ENCODE measurements at places on chromosomes 2 and 18.

DNA sequence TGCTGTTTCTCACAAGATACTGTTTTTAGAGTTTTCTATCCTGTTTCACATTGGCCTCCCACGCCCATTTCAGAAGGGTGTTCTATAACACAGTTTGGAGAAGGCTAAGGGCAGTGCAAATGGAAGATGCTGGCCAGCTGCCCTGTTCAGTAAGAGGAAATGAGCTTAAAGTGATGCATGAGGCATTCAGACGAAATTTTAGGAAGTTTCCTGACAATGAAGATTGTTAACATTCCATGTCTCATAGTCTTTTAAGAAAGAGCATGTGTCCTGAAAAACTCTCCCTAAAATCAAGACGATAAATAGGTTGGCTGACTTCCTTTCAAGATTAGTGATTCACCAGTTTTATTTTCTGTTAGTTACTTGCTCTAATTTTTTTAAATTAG lies 484.2 kb upstream of the NRP2 start:
- DNase-seq = no peak

DNA sequence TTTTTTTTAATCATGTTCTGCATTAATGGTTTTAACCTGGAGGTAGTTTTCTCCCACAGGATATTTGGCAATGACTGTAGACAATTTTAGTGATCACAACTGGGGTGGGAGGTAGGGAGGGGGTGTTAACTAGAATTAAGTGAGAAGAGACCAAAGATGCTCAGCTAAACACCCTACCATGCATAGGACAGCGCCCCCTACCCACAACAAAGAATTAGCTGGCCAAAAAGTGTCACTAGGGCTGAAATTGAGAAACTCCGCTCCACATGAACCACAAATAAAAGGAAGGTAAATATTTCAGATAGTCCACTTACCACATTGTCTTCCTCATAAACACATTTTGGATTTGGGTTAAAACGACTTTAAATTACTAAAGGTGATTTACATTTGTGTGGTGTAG lies 942.6 kb downstream of the SUCLG1 start:
- DNase-seq = no peak

DNA sequence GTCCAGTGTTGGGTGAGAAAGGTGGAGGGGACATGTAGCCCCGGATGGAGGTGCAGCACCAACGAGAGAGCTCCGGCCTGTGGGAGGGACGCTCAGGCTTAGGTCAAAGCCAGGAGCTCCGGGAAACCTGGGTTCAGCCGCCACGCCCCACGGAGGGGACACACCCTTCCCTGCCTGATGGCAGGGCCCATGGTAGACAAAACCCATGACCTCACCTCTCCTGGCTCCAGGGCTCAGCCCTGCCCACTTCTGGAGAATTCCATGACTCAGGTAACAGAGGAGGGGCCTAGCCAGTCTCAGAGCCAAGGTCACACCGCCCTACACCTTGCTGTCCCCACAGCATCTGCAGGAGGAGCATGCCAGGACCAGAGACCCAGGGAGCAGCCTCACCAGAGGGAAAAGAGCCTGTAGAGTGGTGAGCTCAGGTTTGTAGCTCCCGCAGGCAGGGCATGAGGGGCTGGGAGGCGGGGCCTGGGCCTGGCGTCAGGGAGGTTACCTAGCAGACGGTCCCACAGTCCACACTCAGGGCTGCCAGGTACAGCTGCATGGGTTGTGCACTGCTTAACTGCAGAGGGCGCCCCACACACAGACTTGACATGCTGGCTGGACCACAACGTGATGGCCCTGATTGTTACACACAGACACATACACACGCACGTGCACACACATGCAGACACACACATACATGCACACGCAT lies 70.8 kb upstream of the SMAD7 start:
- peak; percentile 35 for DNase-seq

DNA sequence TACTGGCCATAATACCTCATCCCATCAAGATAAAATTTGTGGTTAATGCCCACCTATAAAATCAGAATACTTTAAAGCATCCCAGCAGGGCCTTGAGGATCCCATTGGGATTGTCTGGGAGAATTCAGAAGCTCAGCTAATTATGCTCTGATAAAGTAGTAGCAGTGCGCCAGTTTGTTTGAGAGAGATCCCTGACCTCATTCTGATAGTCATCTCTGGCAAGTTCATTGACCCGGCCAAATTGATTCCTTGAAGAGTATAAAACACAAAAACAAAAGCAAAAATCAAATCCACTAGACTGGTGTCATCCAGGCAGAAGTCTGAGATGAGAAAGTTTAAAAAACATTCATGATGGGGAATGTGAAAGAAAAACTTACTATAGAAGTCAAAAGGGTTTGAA lies 14.1 kb downstream of the ABCG5 start:
- no peak for DNase-seq

- DNase-seq = no peak
Measured at GRCh38 chr2:176473177-176473576, 203.9 kb downstream of the MTX2 start.

- DNase-seq = no peak
Measured at GRCh38 chr2:170250584-170250983, 72.6 kb downstream of the MYO3B start.

- no peak for DNase-seq
Measured at GRCh38 chr2:201842131-201842860, 36.0 kb downstream of the CDK15 start.

- DNase-seq = no peak
Measured at GRCh38 chr2:45134726-45135125, 125.5 kb upstream of the SIX2 start.

GRCh38 chr2:120108749-120109148 lies 95.9 kb downstream of the EPB41L5 start:
- no peak for DNase-seq

DNA sequence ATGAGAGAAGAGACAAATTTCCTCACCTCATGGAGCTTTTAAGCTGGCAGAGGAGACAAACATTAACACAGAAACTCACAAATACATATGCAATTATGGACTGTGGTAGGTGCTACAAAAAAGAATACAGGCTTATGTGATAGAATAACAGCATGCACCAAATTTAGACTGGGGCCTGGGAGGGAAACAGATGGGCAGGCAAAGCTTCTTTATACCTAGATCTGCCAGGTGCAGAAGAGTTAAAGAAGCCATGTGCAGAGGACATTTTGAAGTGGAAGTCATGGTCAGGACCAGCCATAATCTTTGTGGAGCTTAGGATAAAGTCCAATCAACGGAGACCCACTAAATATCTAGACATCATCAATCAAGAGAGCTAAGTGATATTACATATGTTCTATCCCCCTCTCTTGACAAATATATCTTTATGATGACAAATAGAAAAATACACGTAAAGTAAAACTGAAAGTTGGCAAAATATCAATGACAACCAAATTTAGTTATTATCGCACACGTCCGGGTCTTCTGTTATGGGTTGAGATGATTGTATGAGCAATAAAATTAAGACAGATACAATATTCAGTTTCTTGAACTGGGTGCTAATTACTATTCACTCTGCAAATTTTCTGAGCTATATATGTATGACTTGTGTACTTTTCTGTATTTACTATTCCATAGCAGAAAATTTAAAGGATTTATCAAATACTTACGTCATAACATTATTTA lies 44.1 kb downstream of the CD28 start:
- DNase-seq = no peak

DNA sequence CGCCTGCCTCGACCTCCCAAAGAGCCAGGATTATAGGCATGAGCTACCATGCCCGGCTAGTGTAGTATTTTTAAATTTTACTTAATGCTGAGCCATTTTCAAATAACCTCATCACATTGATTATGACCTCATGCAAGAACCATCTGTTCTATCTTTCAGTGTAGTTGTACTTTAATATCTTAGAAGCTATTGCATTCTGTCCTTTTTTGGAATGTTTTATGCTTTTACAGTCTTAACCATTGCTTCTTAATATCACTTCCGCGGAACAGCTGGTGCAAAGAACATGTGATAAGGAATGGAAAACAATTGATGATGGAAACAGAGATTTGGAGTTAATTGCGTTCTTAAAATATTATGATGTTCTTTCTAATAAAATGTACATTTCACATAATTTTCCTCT lies 2.7 kb downstream of the GEN1 start:
- no peak for DNase-seq

DNA sequence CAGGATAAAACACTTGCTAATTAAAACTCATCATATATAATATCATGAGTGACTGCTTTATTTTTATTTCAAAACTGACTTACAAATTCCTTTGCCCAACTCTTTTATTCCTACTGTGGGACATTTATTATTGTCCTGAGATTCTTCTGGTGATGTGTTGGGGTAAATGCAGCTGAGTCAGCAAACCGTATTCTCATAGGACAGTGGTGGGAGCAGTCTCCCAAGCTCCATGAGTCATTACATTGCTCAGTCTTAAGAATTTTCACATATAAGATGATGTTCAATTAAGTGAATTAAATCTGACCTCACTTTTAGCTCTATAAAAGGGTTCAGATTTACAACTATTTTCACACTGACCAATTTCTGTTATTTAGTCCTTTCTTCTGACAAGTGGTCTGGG lies 1530.7 kb downstream of the LRP1B start:
- no peak for DNase-seq

GRCh38 chr2:12177455-12178288 lies 431.2 kb downstream of the LPIN1 start:
- DNase-seq = no peak

DNA sequence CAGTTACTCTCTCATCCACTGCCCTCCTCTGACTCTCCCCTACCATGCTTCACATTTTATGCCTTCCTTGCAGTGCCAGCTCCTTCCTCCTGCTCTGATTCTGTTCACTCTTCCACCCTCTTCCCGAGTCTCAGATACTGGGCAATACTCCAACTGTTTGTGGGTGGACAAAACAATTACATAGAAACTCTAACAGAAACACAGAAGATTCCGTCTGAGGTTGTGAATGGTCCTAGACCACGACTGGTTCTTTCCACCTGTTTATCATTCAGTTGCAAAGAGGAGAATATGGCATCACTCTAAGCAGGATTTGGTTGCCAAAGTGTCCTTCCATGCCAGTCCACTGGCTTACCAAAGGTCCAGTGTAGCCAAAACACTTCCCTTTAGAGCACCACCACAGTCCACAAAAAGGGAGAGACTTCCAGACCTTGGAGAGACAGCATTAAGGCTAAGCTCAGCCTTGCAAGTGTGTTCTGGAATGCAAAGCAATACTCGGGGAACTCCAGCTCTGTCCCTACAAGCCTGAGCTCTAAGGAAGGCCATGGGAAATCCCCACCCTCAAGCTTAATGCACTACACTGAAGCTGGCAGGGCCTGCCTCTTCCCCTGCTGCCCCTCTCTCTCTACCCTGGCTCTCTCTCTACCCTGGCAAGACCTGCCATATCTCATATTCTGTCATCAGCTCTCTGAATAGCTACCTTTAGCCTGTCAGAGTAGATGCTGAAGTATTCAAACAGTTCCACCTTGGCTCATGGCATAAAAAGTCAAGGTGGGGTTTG lies 33.6 kb upstream of the RND3 start:
- DNase-seq = no peak

DNA sequence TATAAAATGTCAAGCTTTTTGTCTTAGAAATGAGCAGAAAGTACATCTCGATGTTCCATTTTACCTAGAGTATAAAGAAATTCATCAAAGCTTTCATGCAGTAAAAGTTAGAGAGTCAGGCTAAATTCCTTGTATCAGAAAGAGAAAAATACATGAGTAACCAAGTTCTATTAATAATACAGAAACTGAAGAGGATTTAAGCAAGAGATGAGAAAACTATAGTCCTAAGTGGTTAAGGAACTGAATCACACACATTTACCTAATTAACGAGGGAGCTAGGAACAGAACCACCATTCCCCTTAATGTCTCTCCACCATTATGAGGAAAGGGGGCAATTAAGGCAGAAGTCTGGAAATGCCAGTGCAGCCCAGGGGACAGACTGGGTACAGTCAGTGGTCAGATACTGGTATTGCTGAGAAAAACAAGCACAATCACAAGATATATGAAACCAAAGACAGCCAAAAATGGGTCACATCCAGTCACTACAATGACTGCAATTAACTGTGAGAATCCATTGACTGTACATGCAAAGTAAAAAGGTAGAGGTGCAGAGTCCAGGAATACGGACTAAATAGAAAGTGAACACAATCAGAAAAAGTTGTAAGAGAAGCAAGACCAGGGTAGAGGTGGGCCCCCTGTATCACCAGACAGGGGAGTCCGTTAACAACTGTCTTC lies 23.9 kb downstream of the MAP4K3 start:
- no peak for DNase-seq

GRCh38 chr2:21820271-21820670 lies 696.5 kb downstream of the TDRD15 start:
- DNase-seq = no peak

Data from activated T-cell treated with anti-CD3 and anti-CD28 coated beads for 24 hours (primary cell).